Small intestine (tissue), 16 donors: ENCODE measurements at places on chromosomes 3 and 15.

DNA sequence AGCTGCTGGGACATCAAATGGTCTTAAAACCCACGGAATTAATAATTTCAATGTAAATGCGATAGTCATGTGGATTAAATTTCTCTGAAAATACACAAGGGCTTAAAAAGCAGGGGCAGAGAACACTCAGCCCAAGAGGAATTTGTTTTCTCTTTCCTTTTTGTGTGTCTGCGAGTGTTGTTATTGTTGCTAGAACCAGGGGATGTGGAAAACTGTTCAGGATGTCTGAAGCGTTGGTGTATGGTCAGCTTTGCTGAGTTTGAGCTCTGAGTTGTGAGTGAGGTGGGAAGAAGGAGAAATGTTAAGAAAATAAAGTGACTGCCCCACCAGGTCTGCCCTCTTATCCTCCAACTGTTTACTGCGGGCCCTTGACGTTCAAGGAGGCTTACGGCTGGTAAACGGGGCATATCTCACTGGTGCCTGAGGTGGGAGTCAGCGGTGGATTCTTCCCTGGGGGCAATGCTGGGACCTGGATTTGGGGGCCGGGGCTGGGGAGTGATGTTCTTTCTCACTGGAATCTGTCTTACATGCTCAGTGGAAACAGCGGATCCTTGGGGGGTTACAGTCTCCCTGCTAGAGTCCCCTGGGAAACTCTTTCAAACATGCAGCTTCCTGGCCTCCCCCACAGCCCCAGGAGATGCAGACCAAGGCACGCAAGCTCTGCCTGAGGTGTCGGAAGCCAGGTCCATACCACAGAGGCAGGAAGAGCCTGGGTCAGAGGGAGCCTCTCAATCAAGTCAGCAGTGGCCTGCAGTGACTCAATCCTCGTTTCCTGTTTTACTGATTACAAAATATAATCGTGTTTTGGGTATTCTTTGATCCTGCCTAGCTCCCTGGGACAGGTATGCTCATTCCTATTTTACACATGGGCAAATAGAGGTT, 41.8 kb downstream of the ITGA11 start:
- DNase-seq = no peak

DNA sequence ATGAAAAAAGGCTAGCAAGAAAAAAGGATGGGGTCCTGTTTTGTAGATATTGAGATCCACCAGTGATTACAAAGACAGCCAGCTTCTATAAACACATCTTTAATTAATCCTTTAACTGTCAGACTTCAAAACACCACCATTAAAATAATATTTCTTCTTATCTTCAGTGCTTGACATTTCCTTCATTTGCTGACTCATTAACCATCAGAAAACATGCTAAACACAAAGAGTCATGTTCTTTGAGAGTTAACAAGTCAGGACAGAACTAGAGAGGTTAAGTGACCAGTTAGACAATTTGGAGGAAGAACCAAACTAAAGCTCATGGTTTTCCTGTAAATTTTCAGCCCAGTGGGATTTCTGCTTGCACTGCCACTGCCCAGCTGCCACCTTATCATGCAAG, 111.4 kb downstream of the MEIS2 start:
- no peak for DNase-seq

DNA sequence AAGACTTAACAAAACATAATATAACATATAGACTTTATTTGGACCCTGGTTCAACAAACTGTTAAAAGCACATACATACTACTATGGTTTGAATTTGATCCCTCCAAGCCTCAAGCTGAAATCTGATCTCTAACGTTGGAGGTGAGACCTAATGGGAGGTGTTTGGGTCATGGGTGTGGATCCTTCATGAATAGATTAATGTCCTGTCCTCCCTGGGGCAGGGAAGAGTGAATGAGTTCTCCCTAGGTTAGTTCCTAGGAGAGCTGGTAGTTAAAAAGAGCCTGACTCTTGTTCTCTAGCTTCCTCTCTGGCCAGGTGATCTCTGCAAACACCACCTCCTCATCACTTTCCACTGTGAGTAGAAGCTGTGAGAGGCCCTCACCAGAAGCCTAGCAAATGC, 36.4 kb downstream of the CLASP2 start:
- no peak for DNase-seq

DNA sequence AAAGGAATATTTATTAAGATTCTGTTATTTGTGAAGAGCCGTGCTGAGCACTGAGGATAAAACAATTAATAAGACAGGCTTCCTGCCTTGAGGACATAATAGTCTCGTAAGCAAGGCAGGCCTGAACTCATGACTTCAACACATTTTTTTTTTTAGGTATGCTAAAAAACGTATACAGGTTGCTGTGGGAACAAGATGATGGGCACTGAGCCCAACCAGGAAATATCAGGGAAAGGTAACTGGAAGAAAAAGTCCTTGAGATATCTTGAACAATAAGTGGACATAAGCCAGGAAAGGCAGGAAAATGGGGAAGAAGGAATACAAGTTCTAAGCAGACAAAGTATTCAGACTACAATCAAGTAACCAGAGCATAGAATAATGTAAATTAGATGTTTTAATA, 26.1 kb downstream of the CERS3 start:
- no peak for DNase-seq

- no peak for DNase-seq
Observed at GRCh38 chr3:112639455-112640225, 1.3 kb downstream of the CCDC80 start.

DNA sequence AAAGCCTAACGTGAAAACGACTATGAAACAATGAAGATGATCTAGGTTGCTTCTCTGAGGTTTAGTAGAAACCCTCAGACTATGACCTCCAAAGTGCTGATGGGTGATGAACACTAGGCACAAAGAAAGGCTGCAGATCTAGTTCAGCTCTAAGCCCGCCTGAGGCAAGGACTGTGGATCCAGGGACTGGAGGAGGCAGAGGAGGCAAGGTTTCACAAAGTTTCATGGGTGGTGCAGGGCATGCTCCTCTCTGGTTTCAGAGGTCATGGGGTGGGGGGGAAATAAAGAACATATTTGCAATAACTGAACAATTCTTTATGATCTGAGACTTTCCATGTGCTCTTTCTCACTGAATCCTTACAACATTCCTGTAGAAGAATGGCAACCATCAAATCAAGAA, 679.2 kb downstream of the NTRK3 start:
- no peak for DNase-seq

- peak; percentile 62 for DNase-seq
Observed at GRCh38 chr15:68818066-68818768, 2.5 kb downstream of the ANP32A start.

DNA sequence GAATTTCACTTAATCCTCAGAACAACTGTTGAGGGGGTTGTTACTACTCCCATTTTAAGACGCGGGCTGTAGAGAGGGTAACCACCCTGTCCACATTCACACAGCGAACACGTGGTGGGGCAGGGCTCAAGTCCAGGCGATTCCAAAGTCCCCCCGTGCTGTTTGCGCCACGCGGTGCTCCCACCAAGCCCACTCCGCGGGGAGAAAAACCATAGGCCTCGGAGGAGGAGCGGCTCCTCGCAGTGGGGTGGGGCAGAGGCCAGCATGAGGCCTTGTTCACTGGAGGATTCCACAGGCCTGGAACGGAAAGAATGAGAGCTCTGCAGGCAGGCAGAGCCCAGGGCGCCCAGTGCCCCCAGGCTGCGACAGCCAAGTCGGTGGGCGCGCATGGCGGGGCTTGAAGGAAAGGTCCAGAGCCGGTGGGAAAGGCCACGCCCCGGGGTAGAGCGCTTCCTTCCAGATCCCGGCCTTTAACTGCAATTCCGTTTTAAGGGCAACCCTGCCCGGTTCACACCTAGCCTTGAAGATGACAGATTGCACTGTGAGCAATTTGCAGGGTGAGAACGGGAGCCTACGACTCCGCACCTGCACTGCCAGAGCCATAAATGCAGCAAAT, 161.8 kb upstream of the TBL1XR1 start:
- peak; percentile 91 for DNase-seq

DNA sequence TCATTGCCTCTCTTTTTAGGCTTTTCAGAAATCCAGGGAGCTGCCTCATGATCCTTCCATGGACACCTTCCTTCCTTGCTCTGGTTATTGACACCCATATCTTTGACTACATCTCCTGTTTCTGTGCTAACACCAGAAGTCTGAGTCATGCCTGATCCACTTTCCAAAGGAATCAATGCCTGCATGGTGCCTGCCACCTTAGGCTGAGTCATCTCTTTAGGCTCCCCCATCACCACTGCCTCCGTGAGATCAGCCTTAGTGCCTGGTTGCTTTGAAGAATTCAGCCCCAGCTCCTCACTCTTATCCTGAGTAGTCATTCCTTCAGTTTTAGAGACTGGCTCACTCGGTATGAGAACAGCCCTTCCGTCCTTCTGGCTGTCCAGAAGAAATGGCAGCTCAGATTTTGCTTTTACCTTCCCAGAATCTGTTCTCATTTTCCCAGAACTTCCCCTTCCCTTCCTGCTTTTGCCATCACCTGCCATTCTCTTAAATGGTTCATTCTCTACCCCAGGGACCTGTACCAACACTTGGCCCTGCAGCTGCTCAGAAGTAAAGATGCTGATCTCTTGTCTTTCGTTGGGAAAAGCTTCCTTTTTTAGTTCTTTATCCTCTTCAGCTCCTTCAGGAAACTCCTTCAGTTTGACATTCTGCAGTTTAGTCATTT, 105.3 kb downstream of the MAP4 start:
- DNase-seq = no peak

DNA sequence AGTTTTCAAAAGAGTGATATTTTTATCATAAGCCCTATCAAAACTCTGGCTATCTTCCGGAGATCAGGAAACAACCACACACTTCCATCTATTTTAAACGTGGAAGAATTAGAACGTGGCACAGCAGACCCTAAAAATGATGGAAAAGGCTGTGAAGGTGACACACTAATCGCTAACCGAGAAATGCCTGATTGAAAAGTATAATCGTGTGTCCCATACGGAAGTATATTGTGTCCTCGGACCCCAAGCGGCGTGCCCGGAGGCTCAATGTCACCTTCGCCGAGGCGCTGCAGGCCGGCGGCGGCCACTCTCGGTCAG, 642 bp downstream of the COX5A start:
- no peak for DNase-seq

DNA sequence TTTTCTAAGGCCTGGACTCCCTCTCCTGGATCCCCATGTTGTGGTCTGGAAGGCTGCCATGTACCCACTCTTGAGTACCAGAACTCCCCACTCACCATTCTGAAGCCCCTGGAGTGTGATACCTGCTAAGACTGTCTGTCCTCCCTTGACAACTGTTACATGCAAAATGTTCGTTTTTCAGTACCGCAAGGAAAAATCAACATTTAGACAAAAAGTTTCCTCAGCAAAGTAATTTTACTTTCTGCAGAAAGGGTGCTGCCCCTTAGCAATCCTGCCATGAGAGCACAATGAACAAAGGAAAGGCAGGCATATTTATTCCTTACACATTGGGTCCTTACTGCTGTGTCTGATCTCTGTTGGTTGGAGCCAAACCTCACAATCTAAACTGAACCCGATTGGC, 7.0 kb upstream of the GK5 start:
- DNase-seq = no peak

DNA sequence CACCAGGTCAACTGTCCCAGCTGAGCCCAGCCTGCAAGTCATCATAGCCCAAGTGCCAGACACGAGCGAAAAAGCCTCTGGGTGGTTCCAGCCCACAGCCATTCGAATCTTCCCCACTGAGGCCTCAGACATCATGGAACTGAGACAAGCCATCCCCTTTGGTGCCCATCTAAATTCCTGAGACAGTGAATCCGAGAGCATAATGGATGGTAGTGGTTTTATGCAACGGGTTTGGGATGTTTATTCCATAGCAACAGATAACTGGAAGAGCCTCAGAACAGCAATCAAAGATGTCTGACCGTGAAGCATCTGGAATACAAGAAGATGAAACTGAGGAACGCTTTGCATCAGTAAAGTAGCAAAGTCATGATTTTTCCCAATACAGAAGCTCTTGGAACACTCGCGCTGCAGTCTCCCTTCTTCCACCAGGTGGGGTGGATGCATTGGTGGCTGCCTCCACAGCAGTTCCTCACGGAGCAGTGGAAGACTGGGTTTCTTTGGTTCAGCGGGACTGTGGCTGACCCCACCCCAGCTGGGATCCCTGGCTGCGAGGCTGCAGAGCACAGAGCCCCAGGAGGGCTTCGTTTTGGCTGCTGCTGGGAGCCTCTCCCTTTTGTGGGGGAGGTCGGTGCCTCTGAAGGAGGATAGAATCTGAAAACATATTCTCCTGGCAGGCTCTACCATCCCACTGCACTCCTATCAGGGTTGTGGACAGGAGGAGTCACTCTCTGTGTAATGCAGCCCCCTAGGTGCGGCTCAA, 26.4 kb upstream of the PDE8A start:
- DNase-seq = peak; percentile 76

GRCh38 chr3:133506215-133506901, 67.1 kb upstream of the CDV3 start:
- DNase-seq = no peak

DNA sequence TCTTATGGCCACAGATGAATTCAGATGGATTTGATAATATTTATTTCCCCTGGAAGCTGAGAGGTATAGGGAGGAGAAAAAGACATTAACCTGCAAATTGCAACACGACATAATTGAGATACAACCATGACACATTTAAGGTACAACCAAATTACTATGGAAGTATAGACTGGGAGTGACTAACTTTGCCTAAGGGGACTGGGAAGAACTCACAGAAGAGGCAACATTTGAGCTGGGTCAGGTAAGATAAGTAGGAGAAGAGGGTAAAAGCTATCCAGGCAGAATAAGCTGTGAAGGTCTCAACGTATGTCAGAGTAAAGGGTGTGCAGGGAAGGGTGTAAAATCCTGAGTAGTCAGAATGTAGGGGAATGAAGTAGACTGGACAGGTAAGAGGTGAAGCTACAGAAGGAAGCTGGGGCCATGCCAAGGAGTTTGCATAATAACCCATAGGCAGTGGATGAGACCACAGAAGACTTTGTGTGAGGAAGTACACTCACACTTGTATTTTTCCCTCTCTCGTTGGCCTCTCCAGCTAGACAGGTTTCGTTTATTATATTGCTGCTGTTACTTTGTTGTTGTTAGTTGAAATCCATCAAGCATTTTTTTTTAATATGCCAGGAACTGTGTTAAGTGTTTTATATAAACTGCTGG, 28.0 kb upstream of the PTX3 start:
- DNase-seq = no peak

GRCh38 chr3:195286115-195286872, 15.3 kb upstream of the XXYLT1 start:
- peak; percentile 46 for DNase-seq

DNA sequence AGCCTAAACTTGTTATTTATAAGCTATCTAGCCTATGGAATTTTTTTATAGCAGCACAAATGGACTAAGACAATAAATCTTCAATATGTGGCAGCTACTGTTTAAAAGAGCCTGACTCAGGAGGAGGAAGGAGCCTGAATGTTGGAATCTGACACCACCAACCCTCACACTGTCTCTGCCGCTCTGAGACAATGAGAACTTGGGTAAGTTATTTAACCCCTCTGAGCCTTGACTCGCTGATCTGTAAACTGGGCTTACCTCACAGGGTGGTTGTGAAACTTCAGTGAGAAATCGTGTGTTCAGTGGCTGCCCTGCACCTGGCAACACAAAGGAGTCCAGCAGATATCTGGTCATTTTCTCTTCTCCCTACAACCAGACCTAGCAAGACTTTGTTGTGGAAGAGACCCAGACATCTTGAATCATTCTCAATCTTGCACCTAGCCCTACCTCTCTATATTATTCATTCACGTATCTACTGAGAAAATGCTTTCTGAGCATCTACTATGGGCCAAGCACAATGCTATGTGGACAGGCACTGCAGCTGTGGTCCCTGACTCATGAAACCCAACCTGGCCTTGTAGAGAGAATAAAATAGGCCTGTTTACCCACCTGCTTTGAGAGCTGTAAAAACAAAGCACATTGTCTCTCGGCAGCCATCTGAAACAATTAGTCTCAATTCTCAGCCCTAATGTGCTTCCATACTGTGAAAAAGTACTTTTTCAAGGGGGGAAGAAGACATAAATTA, 81.9 kb upstream of the SLC25A36 start:
- DNase-seq = no peak
